ENCODE measurements at places on chromosomes 5 and 9.

DNA sequence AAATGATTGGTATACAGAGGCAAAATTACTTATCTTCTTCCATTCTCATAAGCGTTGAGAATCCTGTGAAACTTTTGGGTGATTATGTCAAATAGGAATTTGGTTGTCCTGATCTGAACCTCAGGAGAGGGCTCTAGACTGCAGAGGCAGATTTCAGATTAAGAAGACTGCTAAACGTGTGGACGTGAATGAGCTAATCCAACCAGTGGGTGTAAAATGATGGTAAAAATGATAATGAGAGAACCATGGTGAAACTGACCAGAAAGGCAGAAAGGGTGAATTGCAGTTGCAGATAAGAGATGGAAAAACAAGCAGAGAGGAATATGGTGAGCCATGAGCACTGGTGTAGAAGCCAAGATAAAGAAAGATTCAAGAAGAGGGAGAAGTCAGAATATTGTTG lies 1200.2 kb upstream of the CDH6 start:
- peak; percentile 69 for DNase-seq

- DNase-seq: peak; percentile 30
Observed at GRCh38 chr9:121105531-121105930, 30.8 kb downstream of the CNTRL start.

DNA sequence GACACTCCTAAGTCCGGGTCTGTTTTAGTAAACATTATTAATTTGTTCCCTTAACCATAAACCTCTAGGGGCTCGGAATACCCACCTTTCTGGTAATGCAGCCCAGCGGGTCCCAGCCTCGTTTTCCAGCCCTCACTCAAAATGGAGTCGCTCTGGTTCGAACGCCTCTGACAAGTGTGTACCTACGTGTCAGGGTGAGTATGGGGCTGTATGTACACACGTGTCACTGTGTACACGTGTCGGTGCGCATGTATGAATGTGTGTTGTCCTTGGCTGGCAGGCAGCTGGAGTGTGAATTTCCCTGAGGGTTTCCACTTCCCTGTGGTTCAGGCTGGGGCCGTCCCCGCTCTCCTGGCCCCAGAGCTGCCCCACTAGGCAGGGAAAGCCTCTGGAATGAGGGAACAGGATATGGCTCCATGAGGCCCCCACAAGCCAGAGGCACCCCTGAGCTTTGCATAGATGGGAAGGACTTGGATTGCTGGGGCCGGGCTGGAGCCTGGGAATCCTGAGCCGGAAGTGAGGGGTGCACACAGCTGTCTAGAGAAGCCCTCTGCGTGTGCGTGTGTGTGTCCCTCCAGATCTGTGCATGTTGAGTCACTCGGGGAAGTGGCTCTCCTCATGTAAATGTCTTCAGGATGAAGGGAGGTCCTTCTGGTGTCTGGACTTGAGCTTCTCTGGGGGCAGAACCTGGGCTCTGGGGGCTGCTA lies 160.8 kb upstream of the IER5L start:
- DNase-seq: no peak

GRCh38 chr9:107674721-107675277 lies 185.2 kb upstream of the KLF4 start:
- DNase-seq: peak; percentile 55

DNA sequence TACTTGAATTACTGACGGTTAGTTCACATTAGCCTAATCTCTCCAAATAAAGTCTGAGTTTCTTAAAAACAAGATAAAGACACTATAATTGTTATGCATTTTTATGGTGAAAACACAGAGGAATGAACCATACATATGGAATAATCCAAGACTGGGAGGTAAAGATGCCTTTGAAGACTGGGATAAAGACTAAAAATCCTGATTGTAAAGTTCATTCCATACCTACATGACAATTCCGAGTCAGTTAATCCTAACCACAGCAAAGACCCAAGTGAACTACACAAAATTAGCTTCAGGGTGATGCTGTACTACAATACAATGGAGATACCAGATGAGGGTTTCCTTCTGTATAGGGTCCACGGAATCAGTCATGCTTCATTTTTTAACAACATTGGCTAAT lies 6.3 kb downstream of the AP3B1 start:
- DNase-seq: no peak

GRCh38 chr5:129760636-129761325 lies 12.9 kb downstream of the MINAR2 start:
- no peak for DNase-seq

DNA sequence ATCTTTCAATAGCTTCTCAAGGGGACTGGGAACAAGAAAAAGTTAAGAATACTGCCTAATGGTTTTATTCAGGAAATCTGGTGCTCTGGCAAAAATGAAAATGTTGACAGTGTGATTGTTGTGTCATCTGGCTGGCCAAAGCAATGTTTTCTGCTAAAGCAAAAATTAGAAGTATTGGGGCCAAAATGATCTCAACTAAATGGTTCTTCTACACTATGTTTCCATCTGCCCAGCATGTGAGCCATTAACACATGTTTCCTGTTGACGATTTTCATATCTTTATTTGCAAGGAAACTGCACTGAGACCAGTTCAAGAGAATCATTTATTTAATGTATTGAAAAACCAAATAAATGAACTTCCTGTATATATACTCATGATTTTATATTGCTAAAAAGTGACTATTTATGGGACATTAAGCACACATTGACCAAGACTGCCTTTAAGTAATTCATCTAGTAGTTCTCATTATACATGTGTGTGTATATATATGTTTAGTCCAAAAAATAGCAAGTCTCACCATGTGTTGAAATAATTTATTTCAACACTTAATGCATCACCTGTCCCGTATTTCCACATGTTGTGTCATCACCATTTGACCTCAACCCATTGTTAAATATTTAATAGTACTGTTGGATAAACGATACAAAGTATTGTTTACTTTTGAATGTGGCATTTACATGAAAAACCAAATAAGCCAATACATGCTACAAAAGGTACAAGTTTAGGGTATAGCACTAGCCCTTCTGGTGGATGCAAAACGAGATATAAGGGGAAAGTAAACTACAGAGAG lies 7.5 kb upstream of the FST start:
- no peak for DNase-seq

- DNase-seq: no peak
Observed at GRCh38 chr5:132414634-132415378, 45.3 kb downstream of the SLC22A5 start.

GRCh38 chr5:75509956-75510355 lies 1.5 kb downstream of the CERT1 start:
- peak; percentile 61 for DNase-seq

DNA sequence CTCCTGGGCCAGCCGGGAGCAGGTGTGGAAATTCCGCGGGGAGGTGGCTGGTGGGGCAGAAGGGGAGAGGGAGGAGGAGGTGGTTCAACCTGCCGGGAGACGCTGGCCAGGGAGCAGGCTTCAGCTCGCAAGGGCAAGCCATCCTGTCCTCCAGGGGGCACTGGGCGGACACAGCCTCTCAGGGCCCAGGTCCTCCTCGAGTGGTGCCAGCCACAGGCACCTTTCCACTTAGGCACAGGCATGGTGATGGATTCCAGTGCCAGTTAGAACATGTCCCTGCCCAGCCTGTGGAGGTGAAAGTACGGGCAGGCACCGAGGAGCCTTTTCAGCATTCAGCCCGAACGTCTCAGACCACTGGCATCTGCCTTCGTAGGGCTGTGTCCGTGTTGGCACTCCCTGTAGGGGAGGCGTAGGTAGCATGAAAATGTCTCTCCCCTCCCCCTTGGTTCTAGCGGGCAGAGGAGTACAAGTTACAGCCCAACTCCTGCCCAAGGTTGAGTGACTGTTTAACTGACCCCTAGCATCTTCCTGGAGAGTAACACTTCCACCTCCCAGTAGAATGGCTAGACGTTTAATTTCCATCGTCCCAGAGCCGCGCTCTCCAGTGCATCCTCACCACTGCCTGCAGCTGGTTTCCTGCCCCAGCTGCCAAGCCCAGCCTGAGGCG lies 48.9 kb downstream of the DAB2IP start:
- peak; percentile 57 for DNase-seq

- DNase-seq: no peak
Observed at GRCh38 chr5:169442403-169442874, 141.1 kb upstream of the SPDL1 start.

- DNase-seq: no peak
Observed at GRCh38 chr9:93096811-93097382, 880 bp downstream of the CARD19 start.

GRCh38 chr5:67028371-67028770 lies 168.2 kb downstream of the CD180 start:
- no peak for DNase-seq

DNA sequence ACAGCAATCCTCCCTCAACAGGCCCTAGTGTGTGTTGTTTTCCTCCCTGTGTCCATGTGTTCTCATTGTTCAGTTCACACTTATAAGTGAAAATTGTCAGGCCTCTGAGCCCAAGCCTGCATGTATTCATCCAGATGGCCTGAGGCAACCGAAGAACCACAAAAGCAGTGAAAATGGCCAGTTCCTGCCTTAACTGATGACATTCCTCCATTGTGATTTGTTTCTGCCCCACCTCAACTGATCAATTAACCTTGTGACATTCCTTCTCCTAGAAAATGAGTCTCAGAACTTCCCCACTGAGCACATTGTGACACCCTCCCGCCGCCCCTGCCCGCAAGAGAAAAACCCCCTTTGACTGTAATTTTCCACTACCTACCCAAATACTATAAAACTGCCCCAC lies 17.4 kb upstream of the TRPC7 start:
- no peak for DNase-seq

GRCh38 chr9:136881691-136882108 lies 4.6 kb upstream of the TRAF2 start:
- peak; percentile 56 for DNase-seq

All from hematopoietic multipotent progenitor cell treated with erythropoietin and hydrocortisone succinate and interleukin-3 and kit ligand, for 6 days (in vitro differentiated cells).